Natural killer cell (primary cell): ENCODE measurements at places on chromosomes 7 and 10. TPM values are rescaled to one million over a fixed set of nuclear protein-coding genes. Genes with fewer than 3 reads are reported as not detected.
A peak's percentile ranks its signal among the peaks of the same experiment; 100 is the strongest.

PLAC9 gene
- not detected for total RNA-seq

TRDMT1 gene
- total RNA-seq, result 11.0 TPM

DNA sequence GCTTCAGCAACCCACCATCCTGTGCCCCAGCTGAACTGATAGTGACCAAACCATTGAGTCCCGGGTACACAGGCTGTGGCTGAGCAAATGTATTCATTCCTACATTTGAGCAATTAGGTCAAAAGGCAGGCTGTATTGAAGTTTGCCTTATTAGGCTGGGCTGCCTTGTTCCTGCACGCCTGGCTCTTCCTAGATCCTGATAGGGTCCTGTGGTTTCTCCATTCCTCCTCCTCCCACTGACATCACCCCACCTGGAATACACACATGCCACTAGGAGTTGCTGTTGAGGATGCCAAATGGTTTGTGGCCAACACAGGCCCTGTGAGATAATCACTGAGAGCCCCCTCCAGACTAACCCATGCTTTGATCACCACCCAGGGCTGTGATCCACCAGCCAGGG lies 66.4 kb upstream of the FGFR2 start:
- H3K4me3 ChIP-seq, result no peak overlapping the region
- H3K4me1 ChIP-seq, result no peaks in the 10 kb centered on the region
- no peak overlapping the region for H3K27ac ChIP-seq
- no peaks in the 10 kb centered on the region for H3K36me3 ChIP-seq

GRCh38 chr10:97590748-97591495 lies 1.4 kb downstream of the C10orf62 start:
- H3K36me3 ChIP-seq, result no peaks in the 10 kb centered on the region
- no peaks in the 10 kb centered on the region for H3K27me3 ChIP-seq
- H3K4me3 ChIP-seq, result no peak overlapping the region

DNA sequence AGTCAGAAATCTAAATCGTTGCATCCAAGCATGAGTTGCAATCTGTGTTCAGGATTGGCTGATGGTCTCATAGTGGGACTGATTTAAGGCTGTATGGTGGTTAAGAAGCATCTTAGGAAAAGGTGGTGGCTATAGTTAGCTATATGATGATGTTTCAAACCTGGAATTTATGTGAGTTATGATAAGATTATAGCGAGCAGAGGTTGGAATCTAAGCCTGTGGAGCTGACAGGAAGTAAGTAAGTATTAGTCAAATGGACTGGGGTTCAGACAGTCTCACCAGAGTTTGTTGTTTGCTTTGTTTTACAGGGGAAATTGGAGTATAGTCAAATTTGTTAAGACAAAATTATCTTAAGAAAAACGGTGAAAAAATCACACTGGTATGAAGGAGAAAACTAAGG lies 56.7 kb downstream of the ANKRD7 start:
- H3K27me3 ChIP-seq, result peaks cover 15% of the 10 kb centered on the region
- no peaks in the 10 kb centered on the region for H3K4me1 ChIP-seq
- H3K27ac ChIP-seq, result no peak overlapping the region
- no peaks in the 10 kb centered on the region for H3K36me3 ChIP-seq
- DNase-seq, result no peak
- H3K4me3 ChIP-seq, result no peak overlapping the region

GIMAP5 gene
- total RNA-seq, result 35.3 TPM

DNA sequence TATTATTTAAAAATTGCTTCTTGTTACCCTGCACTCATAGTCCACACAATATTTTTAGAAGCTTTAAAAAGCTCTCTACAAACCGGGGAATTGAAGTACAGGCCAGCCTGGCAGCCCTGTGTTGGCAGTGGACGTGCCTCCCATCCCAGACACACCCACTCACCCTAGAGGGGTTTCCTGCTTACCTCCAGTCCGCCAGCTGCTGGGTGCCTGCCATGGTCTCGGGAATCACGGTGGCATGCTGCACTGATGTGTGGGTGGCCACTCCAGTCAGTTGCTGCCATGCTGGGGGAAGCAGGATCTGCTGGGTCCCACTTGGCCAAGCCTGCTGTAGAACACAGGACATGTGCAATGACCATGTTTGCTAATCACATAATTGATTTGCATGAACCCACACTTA lies 80.4 kb downstream of the CLEC2L start:
- no peaks in the 10 kb centered on the region for H3K4me1 ChIP-seq
- no peaks in the 10 kb centered on the region for H3K27me3 ChIP-seq
- no peak overlapping the region for H3K4me3 ChIP-seq
- DNase-seq, result no peak
- no peak overlapping the region for H3K27ac ChIP-seq

DNA sequence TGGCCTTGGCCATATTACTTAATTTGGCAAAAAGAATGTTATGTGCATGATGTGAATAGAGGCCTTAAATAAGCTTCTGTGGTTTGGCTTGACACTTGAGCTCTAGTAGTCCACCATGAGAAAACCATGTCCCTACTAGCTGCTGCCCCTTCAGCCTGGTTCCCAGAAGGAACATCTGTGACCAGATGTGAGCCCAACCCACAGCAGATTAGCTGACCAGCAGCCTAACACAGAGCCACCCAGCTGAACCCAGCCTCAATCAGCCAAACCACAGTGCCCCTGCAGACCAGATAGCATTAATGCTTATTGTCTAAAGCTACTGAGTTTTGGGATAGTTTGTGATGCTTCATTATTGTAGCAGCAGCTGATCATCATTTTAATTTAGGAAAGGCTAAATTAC lies 16.6 kb downstream of the JAZF1 start:
- DNase-seq, result no peak
- H3K36me3 ChIP-seq, result peaks cover 4% of the 10 kb centered on the region
- no peak overlapping the region for H3K4me3 ChIP-seq
- H3K27ac ChIP-seq, result no peak overlapping the region
- peaks cover 7% of the 10 kb centered on the region for H3K4me1 ChIP-seq
- no peaks in the 10 kb centered on the region for H3K27me3 ChIP-seq

SLC13A4 gene
- not detected for total RNA-seq

GRCh38 chr7:81488210-81488609 lies 281.6 kb downstream of the HGF start:
- DNase-seq, result no peak
- H3K4me3 ChIP-seq, result no peak overlapping the region

GRCh38 chr10:69104994-69105790 lies 17.3 kb downstream of the SRGN start:
- H3K4me3 ChIP-seq, result no peak overlapping the region
- H3K36me3 ChIP-seq, result peaks cover 36% of the 10 kb centered on the region
- peak overlapping the region; percentile 9 for H3K27ac ChIP-seq
- peaks cover 35% of the 10 kb centered on the region for H3K4me1 ChIP-seq
